RPMI7951 (cell line): ENCODE measurements at places on chromosomes 7 and 10. TPM values are rescaled to one million over a fixed set of nuclear protein-coding genes. Genes with fewer than 3 reads are reported as not detected.

- DNase-seq = no peak
Observed at GRCh38 chr10:119410361-119411116, 132.0 kb downstream of the RGS10 start.

GRCh38 chr7:140192620-140193019 is 15.8 kb upstream of the KDM7A start:
- no peak for DNase-seq

- no peak for DNase-seq
Observed at GRCh38 chr7:157537056-157537455, 200.3 kb downstream of the DNAJB6 start.

DNA sequence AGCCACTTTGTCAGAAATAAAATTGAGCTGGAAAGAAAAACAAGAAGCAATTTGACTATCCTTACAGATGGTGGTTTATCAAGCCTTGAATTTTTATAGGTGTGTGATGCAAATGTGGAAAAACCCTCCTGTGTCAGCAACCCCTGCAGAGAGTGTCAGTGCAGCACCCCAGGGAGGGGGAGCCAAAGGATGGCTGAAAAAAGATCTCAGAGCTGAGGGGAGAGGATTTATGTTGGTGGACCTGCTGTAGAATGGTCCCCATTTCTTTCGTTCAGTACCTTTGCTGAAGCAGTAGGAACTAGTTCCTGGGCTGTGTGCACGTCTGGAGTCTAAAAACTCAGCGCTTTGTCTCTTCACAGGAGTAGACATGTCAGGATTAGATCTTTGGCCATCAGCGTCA is 239.0 kb downstream of the PHTF2 start:
- DNase-seq = no peak

DNA sequence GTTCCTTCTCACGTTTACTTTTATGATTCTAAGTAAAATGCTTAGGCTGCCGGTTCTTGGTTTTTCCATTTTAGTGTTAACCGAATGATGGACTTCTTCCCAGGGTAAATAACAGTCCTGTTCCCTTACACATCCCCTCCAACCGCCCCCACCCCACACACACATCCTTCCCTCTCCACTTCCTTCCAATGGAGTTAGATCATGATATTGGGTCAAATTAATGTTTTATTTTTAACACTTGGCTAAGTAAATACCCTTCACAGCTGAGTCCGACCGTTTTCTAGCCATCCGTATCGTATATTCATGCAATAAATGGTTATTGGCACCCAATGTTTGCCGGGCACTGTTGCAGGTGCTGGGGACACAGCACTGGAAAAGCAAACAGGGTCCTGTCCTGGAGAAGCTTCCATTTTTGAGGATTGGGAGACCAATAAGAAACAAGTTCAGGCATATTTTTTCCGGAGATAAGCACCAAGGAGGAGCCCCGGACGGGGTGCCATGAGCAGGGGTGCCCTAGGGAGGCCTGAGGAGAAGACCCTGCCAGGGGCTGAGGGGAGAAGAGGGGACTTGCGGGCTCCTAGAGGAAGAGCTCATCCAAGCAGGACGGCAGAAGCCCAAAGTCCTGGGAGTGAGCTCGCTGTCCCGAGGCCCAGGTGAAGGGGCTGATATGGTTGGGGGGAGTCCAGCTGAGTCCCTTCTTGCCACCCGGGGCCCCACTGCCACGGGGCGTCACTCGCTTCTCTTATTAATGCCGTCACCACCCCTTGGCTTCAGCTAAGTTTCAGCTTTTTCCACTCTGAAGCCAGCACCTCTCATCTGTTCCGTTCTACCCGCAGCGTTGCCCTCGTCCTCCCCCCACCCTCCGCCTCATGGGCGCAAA is 126.0 kb upstream of the RET start:
- DNase-seq = no peak

- DNase-seq = peak; percentile 16
Observed at GRCh38 chr7:158950914-158951635, 94.7 kb downstream of the DYNC2I1 start.

- DNase-seq = peak; percentile 39
Observed at GRCh38 chr7:93374345-93374940, 142.3 kb downstream of the VPS50 start.

DNA sequence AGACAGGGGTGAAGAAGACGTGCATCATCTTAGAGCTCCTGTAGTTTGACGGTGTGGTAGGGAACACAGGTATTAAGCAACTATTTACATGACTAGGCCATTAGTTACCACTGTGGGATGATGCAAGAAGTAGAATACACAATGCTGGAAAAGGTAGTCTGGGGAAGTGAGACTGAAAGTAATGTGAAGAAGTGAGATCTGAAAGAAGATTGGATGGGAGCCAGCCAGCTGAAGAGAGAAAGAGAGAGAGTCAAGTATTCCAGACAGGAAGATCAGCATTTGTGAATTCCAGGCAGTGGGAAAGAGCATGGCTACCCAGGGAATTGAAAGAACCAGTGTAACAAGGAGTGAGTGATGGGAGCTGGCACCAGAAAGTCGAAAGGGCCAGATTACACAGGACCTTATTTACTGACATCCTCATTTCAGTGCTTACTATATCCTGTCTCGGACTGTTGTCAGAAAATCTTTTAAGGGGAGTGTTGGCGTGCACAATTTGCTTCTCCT is 4.0 kb upstream of the CFAP58 start:
- peak; percentile 47 for DNase-seq

GRCh38 chr10:17781856-17782255 is 27.3 kb upstream of the MRC1 start:
- peak; percentile 22 for DNase-seq

The SLC18A3 gene
- not detected in 2 replicates for total RNA-seq

The OLAH gene
- not detected in 2 replicates for total RNA-seq

The EN2 gene
- total RNA-seq = not detected in 2 replicates

The BLNK gene
- total RNA-seq = not detected in 2 replicates

The AHR gene
- total RNA-seq = 96.6 and 113 TPM in 2 replicates
